Bronchus fibroblast of lung (primary cell): ENCODE measurements at places on chromosomes 2 and 18. TPM values are rescaled to one million over a fixed set of nuclear protein-coding genes. Genes with fewer than 3 reads are reported as not detected.

SNTG2 gene
- total RNA-seq, result not detected in 2 replicates

MPP4 gene
- 2.7 and 4.7 TPM in 2 replicates for total RNA-seq

SATB2 gene
- 2.5 and 3.2 TPM in 2 replicates for total RNA-seq

ICOS gene
- not detected in 2 replicates for total RNA-seq

BMP10 gene
- total RNA-seq, result not detected in 2 replicates

NEU2 gene
- total RNA-seq, result not detected in 2 replicates

GAD1 gene
- not detected in 2 replicates for total RNA-seq

FABP1 gene
- total RNA-seq, result not detected in 2 replicates

FEV gene
- total RNA-seq, result not detected in 2 replicates

REG1B gene
- not detected in 2 replicates for total RNA-seq

FAM237A gene
- total RNA-seq, result not detected in 2 replicates

REG3G gene
- total RNA-seq, result not detected in 2 replicates

NTSR2 gene
- not detected in 2 replicates for total RNA-seq

TRABD2A gene
- 6.8 and 9.6 TPM in 2 replicates for total RNA-seq

SERPINB3 gene
- total RNA-seq, result not detected in 2 replicates

MYO1B gene
- 41.3 and 47.6 TPM in 2 replicates for total RNA-seq

UGT1A9 gene
- not detected in 2 replicates for total RNA-seq

TANC1 gene
- total RNA-seq, result 13.1 and 13.8 TPM in 2 replicates

ASB18 gene
- total RNA-seq, result not detected in 2 replicates

ANO7 gene
- total RNA-seq, result under 0.01 and 0.30 TPM in 2 replicates

HOXD8 gene
- total RNA-seq, result not detected in 2 replicates

ALPI gene
- not detected in 2 replicates for total RNA-seq

TMEM163 gene
- total RNA-seq, result not detected in 2 replicates

GLI2 gene
- total RNA-seq, result 6.2 and 12.3 TPM in 2 replicates

ANKRD30BL gene
- total RNA-seq, result not detected in 2 replicates

ABCB11 gene
- total RNA-seq, result not detected in 2 replicates

NIF3L1 gene
- 25.7 and 33.6 TPM in 2 replicates for total RNA-seq

G6PC2 gene
- total RNA-seq, result not detected in 2 replicates

IL37 gene
- total RNA-seq, result not detected in 2 replicates

RASGRP3 gene
- total RNA-seq, result 0.17 and 0.45 TPM in 2 replicates

SCN7A gene
- 0.74 and 0.84 TPM in 2 replicates for total RNA-seq

SLC5A7 gene
- total RNA-seq, result not detected in 2 replicates

RFX8 gene
- 2.9 and 4.2 TPM in 2 replicates for total RNA-seq

UGT1A4 gene
- not detected in 2 replicates for total RNA-seq

FOXD4L1 gene
- not detected in 2 replicates for total RNA-seq

TDRD15 gene
- not detected in 2 replicates for total RNA-seq

CFAP221 gene
- total RNA-seq, result not detected in 2 replicates

SCYGR7 gene
- total RNA-seq, result not detected in 2 replicates

DSG1 gene
- total RNA-seq, result not detected in 2 replicates

PIGN gene
- total RNA-seq, result 11.1 and 12.8 TPM in 2 replicates

LRRC30 gene
- total RNA-seq, result not detected in 2 replicates

DNAH6 gene
- total RNA-seq, result under 0.01 and 0.34 TPM in 2 replicates

DUSP2 gene
- 1.0 and 1.2 TPM in 2 replicates for total RNA-seq

KCNG2 gene
- 1.9 and 3.9 TPM in 2 replicates for total RNA-seq

NLRC4 gene
- total RNA-seq, result not detected in 2 replicates

CAVIN2 gene
- 28.5 and 31.9 TPM in 2 replicates for total RNA-seq

UCN gene
- total RNA-seq, result 0.15 and 0.84 TPM in 2 replicates

EVX2 gene
- not detected in 2 replicates for total RNA-seq

CFC1 gene
- total RNA-seq, result not detected in 2 replicates

PJVK gene
- total RNA-seq, result 0.84 and 0.89 TPM in 2 replicates

UGT1A3 gene
- total RNA-seq, result not detected in 2 replicates
